ENCODE measurements at places on chromosomes 12 and 14. TPM values are rescaled to one million over a fixed set of nuclear protein-coding genes. Genes with fewer than 3 reads are reported as not detected.
A peak's percentile ranks its signal among the peaks of the same experiment; 100 is the strongest.

- no peaks in the 10 kb centered on the region for H3K36me3 ChIP-seq
- peaks cover 6% of the 10 kb centered on the region for H3K27me3 ChIP-seq
- H3K4me1 ChIP-seq = no peaks in the 10 kb centered on the region
These were observed 96.6 kb upstream of the SLC35F4 start for GRCh38 chr14:57962325-57963035.

GRCh38 chr12:131776237-131776889 lies 51.8 kb upstream of the MMP17 start:
- peak; percentile 26 for DNase-seq
- peaks cover 56% of the 10 kb centered on the region for H3K4me1 ChIP-seq
- H3K27ac ChIP-seq = peak overlapping the region; percentile 92
- H3K4me3 ChIP-seq = peak overlapping the region; percentile 69

GRCh38 chr12:131052929-131053328 lies 99.2 kb downstream of the ADGRD1 start:
- H3K36me3 ChIP-seq = no peaks in the 10 kb centered on the region
- no peak for DNase-seq
- peaks cover 20% of the 10 kb centered on the region for H3K27me3 ChIP-seq
- no peak overlapping the region for H3K27ac ChIP-seq

GRCh38 chr12:129467726-129468125 lies 436.1 kb downstream of the TMEM132D start:
- no peak for DNase-seq
- no peaks in the 10 kb centered on the region for H3K4me1 ChIP-seq
- H3K27me3 ChIP-seq = no peaks in the 10 kb centered on the region
- no peaks in the 10 kb centered on the region for H3K36me3 ChIP-seq

The DACT1 gene
- total RNA-seq = 3.5 TPM

The BEST3 gene
- total RNA-seq = not detected
